ENCODE measurements at places on chromosomes 4 and X.

DNA sequence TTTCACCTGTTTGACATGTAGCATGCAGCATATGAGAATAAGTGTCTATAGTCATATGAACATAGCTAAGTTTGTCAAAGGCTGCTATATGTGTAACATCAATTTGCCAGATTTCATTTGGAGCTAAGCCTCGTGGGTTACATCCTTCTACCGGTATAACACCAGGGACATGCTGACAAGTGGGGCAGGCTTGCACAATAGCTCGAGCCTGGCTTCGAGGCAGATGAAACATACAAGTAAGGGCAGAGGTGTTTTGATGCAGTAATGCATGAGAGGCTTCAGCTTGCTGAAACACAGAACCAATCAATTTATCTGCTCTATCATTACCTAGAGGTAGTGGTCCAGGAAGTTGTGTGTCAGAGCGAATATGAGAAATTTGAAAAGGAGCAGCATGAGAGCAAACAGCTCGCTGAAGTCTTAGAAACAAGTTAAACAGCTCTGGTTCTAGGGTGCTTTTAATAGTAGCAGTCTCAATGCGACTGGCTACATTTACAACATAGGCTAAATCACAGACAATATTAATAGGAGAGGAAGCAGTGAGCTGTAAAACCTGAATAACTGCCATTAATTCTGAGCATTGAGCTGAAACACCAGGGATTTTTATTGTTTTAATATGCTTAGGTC, 14.9 kb upstream of the UGDH start:
- DNase-seq = no peak

DNA sequence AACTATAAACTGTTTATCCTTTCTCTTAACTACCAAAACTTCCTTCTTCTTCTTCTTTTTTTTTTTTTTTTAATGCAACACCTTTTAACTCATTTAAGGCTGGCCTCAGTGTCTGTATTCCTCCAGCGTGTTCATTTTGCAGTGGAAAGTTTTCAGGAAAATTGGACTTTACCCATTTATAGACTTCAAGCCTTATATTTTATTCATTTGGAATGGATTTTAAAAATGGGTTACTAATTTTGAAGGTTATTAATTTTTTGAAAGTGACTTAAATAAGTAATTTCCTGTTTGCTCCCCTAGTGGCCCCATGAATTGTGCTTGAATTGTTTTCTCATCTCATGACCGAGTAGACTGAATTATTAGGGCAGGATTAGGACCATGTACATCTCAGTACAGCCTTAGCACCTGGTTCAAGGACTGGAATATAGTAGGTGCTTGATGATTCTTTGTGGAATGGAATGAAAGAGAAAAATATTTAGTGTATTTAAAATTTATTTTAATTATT, 282.7 kb downstream of the ANKRD50 start:
- DNase-seq = no peak

DNA sequence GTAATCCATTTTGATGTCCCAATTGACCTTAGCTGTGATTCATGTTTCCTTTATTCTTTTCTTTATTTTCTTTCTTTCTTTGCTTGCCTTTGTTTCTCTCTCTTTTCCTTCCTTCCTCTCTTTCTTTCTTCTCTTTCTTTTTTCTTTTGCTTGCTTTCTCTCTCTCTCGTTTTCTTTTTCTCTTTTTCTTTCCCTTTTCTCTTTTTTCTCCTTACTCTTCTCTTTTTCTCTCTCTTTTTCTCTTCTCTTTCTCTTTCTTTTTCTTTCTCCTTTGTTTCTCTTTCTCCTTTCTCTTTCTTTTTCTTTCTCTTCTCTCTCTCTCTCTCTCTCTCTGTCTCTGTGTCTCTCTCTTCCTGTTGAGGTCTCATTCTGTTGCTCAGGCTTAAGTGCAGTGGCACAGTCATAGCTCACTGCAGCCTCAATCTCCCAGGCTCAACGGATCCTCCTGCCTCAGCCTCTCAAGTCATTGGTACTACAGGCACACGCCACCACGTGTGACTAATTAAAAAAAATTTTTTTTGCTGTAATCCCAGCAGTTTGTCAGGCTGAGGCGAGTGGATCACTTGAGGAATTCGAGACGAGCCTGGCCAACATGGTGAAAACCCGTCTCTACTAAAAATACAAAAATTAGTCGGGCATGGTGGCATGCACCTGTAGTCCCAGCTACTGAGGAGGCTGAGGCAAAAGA, 8.0 kb upstream of the DHRSX start:
- no peak for DNase-seq

DNA sequence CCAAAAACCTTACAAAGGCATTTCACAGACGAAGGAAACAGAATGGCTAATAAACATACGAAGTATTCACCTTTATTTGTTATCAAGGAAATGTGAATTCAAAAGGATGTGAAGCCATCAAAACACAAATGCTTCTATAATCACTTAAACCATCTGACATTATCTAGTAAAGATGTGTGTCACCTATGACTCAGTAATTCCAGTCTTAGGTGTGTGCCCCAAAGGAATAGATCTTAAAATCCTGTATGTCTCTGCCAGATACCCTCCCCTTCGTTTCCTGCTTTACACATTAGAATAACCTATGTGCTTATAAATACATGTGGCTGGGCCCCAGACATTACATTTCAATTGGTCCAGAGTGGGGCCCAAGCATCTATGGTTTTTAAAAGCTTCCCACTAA, 41.8 kb upstream of the CEP135 start:
- peak; percentile 28 for DNase-seq

DNA sequence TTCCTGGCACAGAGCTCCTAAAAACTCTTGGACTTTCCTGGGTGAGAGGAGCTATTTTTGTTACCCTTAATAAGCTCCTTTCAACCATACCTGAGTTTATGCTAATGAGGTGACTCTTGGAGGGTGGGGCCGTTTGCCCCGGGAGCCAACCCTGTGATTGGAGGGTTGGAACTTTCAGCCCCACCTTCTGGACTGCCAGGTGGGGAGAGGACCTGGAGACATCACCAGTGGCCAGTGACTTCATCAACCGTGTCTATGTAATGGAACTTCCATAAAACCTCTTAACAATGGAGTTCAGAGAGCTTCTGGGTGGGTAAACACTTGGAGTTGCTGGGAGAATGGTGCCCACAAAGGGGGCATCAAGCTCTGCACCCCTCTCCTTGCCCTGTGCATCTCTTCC, 17.9 kb upstream of the ENPP6 start:
- no peak for DNase-seq
